ENCODE measurements at places on chromosomes 13 and 19. TPM values are rescaled to one million over a fixed set of nuclear protein-coding genes. Genes with fewer than 3 reads are reported as not detected.

PLPP2 gene
- 18.5 TPM for total RNA-seq

CACNG6 gene
- not detected for total RNA-seq

CAPN12 gene
- total RNA-seq, result not detected

BEST2 gene
- 0.13 TPM for total RNA-seq

DNA sequence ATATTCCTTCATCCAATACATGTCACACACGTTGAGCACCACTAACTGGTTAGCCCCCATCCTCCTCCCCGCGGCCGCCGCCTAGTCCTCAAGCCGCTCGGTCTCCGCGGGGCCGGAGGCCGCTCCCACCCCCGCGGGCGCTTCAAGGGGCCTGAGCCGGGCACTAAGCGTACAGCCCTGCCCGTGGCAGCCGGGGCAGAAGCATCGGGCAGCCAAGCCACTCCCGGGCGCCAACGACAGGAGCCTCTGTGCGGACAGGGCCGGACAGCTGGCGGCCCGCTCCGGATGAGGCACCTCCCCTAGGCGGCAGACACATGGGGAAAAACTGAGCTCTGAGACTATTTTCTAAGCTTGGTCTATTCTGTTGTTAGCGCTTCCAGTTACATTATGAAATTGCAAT, 2.8 kb upstream of the ZNF543 start:
- no peak overlapping the region for H3K4me3 ChIP-seq
- no peak for DNase-seq
- H3K4me1 ChIP-seq, result peaks cover 10% of the 10 kb centered on the region
- no peak overlapping the region for H3K27ac ChIP-seq

- DNase-seq, result no peak
- H3K27me3 ChIP-seq, result no peaks in the 10 kb centered on the region
- no peaks in the 10 kb centered on the region for H3K36me3 ChIP-seq
- H3K27ac ChIP-seq, result no peak overlapping the region
- H3K4me3 ChIP-seq, result no peak overlapping the region
Observed at GRCh38 chr13:60519496-60519895, 122.5 kb downstream of the TDRD3 start.

DNA sequence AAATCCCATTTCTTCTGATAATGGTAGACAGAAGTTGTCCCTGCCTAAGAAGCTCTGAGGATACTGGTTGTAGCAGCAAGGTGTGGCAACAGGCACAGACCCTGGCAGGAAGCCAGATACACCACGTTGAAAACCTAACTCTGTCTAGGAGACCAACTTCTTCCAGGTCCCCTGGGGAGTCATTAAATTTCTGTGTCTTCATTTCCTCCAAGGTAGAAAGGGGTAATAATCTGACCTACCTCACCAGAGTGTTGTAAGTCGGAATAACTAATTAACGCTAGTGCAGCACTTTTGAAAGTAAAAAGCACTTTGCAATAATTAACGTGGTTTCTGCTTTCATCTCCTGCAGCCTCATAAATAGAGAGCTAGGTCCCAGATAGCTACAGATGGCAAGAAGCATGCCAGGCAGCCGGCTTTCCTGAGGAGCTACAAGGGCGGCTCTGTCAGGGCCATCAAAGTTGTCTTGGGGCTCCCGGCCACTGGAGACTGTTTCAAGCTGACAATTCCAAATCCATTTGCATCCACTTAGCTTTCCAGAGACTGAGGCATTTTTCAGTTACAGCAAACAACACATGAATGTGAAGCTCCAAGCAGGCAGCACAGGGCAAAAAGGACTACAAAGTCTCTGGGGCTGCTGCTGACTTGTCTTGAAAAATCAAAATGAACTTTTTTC, 176.2 kb downstream of the FOXO1 start:
- H3K27ac ChIP-seq, result no peak overlapping the region
- no peak for DNase-seq
- no peaks in the 10 kb centered on the region for H3K27me3 ChIP-seq
- no peaks in the 10 kb centered on the region for H3K36me3 ChIP-seq
- H3K4me3 ChIP-seq, result no peak overlapping the region

- no peak overlapping the region for H3K27ac ChIP-seq
- H3K4me3 ChIP-seq, result no peak overlapping the region
- no peak for DNase-seq
- H3K4me1 ChIP-seq, result no peaks in the 10 kb centered on the region
- no peaks in the 10 kb centered on the region for H3K36me3 ChIP-seq
- no peaks in the 10 kb centered on the region for H3K27me3 ChIP-seq
Observed at GRCh38 chr13:110062777-110063442, 244.0 kb downstream of the COL4A1 start.

DNA sequence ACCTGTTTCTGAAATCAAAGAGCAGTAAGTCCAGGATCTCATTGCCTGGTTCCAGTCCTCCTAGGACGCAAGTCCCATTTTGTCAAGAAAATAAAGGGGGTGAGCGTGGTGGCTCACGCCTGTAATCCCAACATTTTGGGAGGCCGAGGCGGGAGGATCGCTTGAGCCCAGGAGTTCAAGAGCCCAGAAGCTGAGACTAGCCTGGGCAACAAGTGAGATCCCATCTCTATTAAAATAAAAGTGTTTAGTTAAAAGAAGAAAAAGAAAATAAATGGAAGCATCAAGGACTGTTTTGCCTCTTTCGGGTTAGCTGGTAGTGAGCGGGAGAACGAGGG, 344 bp upstream of the HAUS5 start:
- no peak overlapping the region for H3K27ac ChIP-seq
- peaks cover 9% of the 10 kb centered on the region for H3K36me3 ChIP-seq
- no peaks in the 10 kb centered on the region for H3K27me3 ChIP-seq
- peaks cover 10% of the 10 kb centered on the region for H3K4me1 ChIP-seq
- no peak for DNase-seq

DNA sequence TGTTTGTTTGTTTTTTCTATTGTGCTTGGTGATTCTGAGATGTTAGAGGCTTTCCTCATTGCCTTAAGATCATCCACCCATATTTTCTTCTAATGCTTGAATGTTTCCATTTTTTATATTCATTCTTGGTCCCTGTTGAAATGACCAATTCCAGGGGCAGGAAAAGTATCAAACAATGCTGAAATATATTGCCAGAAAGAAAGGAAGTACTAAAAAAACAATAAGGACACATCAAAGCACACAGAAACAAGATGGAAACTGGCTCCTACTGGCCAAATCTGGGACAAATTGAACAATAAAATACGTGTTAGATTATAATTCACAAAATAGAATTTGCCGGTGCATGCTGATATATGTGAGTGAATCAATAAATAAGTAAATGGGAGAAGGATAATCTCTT, 23.9 kb downstream of the ZDHHC20 start:
- DNase-seq, result no peak
- H3K4me1 ChIP-seq, result peaks cover 10% of the 10 kb centered on the region

GRCh38 chr13:59996461-59996980, 167.2 kb downstream of the DIAPH3 start:
- no peaks in the 10 kb centered on the region for H3K4me1 ChIP-seq
- H3K27ac ChIP-seq, result no peak overlapping the region
- peaks cover 27% of the 10 kb centered on the region for H3K36me3 ChIP-seq
- no peak for DNase-seq
- H3K27me3 ChIP-seq, result no peaks in the 10 kb centered on the region

Measured in SJSA1 (cell line).